Cerebellar nuclear complex (tissue), 1 donor: ENCODE measurements at places on chromosomes 4 and X.

DNA sequence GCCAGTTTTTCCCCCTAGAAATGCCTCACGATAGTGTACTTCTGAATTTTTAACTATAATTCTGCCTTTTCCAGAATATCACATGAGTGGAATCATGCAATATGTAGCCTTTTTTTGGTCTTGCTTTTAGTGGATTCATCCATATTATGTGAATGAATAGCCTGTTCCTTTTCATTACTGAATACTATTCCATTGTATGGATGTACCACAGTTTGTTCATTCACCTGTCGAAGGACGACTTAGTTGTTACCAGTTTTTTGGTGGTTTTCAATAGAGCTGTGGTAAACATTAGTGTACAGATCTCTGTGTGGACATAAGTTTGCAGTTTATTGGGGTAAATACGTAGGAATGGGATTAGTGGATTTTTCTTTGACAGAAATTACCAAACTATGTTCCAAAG is 8.0 kb downstream of the JADE3 start:
- DNase-seq, result no peak

DNA sequence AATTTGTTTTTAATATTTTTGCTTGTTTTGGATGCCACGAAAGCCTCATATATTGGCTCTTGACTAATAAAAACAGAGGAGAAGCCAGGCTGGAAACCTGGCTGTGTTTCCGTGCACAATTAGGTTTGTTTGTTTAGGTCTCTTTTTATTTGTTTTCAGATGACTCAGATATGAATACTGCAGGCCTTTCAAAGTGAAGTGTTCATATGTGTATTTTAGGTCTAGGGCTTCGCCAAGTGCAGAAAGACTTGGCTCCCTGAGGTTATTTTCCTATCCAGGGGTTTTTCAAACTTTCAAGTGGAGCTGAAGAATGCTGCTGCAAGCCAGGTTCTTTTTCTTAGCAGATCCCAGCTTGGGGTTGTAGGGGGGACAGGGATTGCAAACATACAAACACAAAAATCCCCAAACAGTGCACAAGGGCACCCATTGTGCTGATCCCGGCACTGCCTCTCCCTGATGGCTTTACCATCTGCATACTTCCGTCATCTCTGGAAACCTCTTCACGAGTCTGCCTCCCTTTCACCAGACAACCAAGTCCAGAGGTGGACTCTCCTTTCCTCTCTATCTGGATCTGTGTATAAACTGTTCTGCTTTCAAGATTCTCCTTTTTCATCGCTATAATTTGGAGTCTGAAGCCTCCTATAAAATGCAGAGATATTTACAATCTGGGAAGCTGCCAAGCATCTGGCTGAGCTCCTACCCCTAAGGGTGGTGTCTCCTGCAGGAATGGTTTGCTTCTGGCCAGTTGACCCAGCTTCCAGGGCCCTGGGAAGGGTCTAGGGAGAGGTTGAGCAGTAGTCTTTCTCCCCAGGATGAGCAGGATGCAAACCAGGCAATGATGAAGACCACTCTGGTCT is 108.6 kb downstream of the SMIM20 start:
- DNase-seq, result no peak

DNA sequence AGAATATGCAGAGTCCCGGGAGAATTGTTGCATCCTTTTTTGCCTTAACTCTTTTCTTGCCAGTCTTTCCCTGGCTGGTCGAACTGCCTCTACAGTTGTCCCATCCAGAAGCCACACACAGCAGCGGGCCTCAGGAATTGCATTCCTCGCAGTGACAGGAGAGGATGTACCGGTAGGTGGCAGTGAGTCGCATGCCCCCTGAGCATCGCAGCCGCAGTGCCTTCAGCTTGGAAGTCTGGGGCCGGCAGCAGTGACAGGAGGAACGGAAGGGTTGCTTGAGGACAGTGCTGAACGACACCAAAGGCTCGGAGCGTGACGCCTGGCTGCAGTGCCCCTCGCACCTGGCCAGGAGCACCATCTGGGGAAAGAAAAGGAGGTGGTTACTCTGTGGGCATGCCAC is 23.5 kb downstream of the NDP start:
- peak; percentile 14 for DNase-seq

DNA sequence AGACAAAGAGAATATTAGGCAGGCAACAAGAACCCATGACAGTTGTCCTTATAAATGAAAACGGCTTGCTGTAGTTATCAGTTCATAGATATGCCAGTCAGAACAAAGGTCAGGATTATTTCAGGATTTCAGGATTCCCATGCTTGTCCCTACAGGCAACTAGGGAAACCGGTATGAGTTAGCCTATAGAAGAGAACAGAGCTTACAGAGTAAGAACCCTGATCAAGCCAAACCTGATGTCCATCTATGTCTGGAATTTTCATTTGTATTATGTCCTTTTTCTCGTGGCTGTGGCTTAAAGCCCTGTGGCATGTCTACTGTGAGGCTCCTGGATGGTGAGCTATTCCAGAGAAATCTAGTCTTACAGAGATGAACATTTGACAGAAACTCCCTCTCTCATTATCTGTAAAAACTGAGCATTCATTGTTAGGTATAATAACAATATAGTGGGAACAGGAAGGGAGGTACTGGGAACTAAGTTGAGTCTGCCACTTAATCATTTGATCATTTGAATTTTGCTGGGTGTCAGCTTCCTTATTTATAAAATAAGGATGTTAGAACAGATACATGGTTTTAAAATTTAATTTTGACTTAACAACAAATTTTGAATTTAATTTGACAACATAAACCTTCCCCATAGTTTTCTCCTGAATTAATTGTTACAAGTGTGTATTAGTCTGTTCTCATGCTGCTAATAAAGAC is 129.5 kb upstream of the KLF3 start:
- DNase-seq, result no peak

DNA sequence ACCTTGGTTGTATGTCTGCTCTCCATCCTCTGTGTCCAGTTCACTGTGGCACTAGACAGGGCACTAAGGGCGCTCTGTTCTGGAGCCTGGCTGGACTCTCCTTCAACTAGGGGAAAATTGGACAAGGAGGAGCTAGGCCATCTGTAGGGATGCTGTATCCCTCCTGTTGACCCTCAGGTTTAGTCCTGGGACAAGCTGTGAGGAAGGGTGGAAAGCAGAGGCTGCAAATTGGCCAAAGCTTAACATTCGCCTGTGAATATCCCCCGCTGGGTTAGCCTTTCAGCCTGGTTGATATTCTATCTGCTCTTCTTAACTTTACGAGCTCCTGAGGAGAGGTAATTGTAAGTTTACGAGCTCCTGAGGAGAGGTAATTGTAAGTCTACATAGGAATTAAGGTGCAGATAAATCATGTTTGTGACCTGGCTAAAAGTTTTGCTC is 64.4 kb upstream of the ENPEP start:
- DNase-seq, result no peak

- DNase-seq, result no peak
Measured at GRCh38 chr4:138267835-138268234, 25.7 kb upstream of the SLC7A11 start.

- DNase-seq, result no peak
Measured at GRCh38 chr4:2441393-2442174, 22.8 kb downstream of the CFAP99 start.

GRCh38 chr4:139191373-139191772 is 14.4 kb upstream of the ELF2 start:
- no peak for DNase-seq

DNA sequence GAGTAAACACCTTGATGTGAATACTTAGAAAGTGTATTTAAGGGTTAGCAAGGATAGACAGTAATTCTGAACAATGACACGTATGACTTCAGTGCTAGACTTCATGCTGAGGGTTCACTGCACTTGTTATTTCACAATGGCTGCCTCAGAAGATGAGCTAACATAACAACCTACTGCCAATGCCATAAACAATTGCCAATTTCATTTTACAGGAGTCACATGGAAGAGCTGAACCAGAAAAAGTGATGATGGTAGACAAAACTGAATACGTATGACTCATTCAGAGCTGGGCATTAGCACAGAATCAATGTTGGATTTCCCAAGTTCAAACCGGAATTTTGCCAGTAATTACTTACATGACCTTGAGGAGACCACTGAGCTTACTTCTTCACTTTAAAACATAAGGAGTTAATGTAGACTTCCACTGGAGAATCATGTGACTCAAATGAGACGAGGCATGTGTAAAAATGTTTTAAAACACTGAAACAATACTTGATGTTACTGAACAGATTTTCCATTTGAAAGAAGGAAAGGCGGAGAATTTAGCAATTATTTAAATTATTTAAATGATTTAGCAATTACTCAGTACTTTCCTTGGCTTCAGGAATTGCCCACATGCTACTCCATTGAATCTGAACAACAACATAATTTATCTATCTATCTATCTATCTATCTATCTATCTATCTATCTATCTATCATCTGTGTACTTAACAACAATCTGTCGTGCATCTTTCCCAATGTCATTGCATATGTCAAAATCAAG is 868.5 kb upstream of the SLIT2 start:
- no peak for DNase-seq

DNA sequence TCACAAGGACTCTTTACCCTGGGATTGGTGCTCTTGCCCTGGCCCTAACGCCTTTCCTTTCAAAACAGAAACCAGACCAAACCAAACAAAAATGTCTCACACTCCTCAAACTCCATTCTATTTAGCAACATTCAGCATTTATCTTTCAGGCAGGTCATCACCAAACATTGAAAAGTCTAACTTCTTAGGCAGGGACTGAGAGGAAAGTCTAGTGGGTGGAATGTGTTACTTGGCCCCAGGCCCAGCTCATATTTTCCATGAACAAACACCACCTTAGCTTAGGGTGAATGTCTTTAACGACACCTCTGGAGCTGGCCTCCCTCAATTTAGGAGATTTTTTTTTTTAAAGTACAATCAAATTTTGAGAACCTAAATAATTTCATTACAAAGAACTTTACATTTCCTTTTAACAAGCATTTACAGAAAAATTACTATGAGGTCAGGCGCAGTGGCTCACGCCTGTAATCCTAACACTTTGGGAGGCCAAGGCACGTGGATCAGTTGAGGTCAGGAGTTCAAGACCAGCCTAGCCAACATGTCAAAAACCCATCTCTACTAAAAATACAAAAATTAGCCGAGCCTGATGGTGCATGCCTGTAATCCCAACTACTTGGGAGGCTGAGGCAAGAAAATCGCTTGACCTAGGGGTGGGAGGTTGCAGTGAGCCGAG is 10.2 kb upstream of the N4BP2 start:
- DNase-seq, result no peak

DNA sequence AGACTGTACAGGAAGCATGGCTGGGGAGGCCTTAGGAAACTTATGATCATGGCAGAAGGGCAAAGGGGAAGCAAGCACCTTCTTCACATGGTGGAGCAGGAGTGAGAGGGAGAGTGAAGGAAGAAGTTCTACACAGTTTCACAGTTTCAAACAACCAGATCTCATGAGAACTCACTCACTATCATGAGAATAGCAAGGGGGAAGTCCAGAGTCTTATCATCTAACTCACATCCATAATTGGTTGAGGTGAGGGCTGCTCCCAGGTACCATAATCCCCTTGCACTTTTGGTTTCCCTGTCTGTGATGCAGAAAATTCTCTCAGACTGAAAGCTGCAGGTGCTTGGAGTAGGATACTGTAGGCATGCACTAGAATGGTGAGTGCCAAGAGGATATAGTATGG is 233.8 kb upstream of the CPEB2 start:
- no peak for DNase-seq

- DNase-seq, result no peak
Measured at GRCh38 chrX:134161162-134161561, 75.8 kb upstream of the CCDC160 start.

DNA sequence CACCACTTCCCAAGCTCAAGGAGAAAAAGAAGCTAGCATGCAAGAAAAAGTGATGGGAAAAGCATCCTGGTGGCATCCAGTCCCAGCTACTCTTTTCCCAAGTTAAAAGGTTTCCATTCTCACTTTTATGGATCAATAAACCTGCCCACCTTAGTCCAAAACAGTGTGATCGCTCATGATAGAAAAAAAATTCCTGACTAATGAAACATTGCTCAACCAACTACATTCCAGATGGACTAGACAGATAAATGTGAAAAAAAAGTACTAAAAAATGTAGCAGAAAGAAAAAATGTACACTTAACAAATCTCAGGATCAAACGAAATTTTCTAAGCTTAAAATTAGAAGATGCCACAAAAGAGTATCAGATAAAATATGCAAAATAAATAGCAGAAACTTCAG is 312.2 kb downstream of the TMA16 start:
- no peak for DNase-seq

GRCh38 chr4:7842384-7843279 is 97.0 kb downstream of the AFAP1 start:
- DNase-seq, result no peak

GRCh38 chrX:136475236-136475635 is 12.5 kb upstream of the BRS3 start:
- no peak for DNase-seq

DNA sequence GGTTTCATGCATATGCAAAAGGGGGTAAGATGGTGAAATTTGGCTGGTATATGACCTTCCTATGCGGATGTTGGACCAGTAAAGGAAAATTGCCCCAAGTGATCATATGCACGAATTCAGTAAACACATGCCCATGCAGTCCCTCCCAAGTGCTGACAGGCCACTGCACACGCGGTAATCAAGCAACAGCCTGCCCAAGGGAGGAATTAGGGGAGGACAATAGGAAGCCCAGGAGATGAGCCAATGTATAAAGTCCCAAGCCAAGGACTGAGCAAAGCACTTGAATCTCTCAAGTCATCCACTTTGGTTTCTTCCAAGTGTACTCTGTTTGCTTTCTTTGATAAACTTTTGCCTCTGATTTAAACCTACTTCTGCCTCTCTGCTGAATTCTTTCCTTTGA is 21.1 kb downstream of the MAGEB16 start:
- no peak for DNase-seq

GRCh38 chr4:106801386-106801785 is 234.7 kb downstream of the DKK2 start:
- DNase-seq, result no peak

DNA sequence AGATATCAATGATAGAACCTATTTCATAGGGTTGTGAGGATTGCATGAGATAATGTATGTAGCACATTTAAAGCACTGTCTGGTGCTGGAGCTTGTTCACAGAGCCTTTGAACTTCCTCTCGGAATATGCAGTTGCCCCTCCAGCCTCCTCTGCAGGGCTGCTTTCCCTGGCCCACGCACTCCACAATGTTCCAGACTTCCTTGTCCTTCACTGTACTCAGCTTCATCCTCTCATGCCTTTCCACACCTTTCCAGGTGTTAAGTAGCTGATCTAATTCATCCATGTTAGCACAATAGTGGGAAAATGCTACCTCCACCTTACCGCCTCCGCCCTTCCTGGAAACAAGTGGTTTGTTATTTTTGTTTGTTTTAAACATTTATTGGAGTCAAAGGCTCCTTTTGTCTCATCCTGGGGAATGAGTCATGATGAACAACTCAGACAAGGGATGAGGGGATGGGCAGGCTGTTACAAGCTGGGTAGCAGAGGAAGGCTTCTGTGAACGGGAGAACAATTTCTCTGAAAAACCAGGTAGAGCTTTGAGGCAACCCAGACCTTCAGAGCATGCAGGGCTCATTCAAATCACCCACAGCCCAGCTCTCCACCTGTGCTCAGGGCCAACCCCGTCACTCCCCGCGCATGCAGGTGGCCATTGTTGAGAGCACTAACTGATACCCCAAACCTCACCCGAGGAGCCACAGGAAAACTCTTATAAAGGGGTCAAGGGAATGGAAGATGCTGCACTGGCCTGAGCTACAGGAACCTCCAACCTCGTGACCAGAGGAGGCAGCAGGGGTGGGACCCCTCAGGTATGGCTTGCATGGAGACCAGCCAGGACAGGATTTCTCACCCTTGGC is 84.9 kb upstream of the TBL1X start:
- no peak for DNase-seq

- DNase-seq, result no peak
Measured at GRCh38 chrX:13955095-13955647, 74.5 kb downstream of the GEMIN8 start.
